ENCODE measurements at places on chromosomes 12 and 14.
A peak's percentile ranks its signal among the peaks of the same experiment; 100 is the strongest.

DNA sequence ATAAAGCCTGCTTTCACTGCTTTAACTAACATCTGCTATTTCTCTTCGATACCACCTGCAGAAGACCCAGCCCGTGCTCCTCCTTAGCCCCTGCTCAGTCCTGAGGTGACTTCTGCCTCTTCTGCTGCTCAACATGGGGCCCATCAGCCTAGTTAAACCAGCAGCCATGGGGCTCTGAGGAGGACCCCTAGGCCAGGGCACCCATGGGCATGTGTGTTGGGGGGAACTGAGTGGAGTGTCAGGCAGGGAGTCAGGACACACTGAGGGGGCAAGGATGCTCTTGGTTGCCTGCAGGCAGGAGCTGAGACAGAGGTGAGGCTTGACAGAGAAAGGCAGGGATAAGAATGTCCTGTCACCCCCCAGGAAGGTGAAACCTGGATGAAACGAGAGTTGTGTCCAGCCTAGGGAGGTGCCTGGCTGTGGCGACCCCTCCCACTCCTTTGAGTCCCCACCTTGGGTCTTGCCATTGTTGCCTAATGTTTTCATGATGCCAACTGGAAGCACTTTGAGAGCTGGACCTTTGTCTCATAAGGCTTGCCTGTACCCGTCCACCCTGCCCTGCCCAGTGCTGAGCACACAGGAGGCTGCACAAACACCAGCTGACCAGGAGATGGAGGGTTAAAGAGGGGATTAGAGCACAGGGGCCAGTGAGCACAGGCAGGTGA lies 12.5 kb upstream of the RABGGTA start:
- no peak for DNase-seq

DNA sequence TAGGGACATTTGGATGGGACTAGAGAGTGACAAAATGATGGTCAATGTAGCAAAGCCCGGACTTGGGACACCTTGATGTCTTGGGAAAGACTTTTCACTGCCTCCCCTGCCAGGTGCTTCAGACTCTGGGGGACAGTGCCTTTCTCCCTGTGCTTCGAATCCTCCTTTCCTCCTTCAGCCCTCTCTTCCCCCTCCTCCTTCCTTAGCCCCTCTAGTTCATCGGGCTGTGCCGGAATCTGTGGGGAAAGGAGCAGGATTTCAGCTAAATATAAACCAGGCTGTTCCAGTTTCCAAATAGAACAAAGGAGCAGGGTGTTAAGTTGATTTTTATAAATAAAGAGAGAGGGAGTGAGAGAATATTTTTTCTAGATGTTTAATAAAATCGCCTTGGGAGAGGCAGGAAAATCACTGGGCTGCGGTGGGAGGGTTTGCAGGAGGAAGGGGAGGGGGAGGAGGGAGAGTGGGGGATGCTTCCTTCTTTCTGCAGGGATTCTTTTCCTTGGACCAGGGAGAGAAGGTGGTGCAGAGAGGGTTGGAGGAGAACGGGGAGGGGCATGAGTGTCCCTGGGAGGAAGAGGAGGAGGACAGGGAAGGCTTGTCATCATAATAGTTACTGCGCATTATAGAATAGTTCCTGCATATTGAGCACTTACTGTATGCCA lies 21.3 kb upstream of the CABP1 start:
- no peak for DNase-seq

- no peak for DNase-seq
Measured at GRCh38 chr14:99309220-99309766, 37.3 kb upstream of the BCL11B start.

DNA sequence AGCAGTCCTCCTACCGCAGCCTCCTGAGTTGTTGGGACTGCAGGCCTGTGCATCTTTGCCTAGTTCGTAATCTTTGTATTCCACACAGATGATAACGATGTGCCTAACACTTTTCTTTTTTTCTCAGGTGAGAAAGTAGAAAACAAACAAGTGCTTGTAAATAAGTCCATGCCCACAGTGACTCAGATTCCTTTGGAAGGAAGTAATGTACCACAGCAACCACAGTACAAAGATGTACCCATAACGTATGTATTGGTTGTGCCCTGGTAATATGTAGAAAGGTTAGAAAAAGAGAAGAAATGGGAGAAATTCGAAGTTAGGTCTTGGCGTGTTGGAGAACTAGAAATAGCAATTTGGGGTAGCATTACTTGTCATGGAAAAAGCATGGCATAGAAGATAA lies 101.6 kb downstream of the POLR3B start:
- DNase-seq = no peak

DNA sequence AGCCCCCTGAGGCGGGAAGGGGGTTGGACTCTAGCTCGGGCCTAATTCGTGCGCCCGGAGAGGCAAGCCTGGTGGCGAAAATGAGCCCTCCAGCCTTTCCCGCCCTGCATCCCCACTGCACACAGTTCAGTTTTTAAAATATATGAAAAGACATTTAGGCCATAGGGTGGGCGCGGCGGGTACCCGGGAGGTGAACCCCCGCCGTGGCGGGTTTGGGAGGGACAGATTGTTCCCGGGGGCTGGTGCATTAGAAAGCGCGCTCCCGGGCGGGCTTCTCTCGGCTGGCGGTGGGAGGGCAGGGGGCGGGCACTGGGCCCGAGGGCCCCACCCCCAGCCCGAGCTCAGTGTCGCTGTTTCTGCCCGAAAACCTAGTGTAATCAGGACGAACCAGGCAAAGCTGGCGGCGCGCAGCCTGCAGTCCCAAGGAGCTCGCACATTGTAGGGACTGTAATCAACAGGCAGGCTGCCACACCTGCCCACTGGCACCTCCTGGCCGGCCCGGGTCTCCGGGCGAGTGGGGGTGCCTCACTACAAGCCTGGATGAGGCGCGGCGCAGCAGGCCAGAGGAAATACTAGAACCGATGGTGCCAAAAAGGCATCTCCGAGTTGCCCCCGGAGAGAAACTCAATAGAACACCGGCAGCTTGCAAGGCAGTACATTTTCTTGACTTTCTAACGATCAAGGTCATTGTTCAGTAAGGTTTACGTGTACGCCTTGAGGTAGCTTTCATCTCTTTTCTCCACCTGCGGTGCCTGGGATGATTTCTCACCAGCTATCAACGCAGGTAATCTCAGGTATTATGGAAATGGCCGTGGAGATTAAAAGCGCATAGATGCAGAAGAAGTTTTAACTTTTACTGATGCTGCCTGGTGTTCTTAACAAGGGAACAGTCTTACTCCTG lies 764 bp upstream of the SPTB start:
- peak; percentile 54 for DNase-seq

DNA sequence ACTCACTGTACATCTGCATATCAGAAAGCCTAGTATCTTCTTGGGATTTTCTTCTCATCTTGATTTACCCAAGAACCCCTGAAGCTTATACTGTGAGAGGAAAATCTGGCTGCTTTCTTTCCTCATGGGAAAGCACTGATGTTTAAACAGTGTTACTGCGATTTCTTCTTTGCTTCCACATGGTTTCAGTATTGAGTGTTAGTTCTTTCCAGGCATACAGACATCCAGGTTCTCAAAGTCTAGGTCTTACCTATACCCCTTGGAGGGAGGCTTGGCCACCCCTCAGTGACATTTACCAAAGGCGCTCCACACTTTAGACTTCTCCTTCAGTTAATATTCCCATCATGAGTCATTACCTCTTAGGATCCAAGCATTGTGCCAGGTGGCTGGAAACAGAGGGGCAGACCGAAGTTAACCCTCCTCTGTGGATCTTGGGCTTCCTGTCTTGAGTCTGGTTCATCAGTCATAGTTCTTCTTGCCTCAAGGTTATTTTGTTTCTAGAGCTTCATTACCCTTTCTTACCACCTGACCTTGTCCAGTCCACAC lies 79.1 kb downstream of the TMEM117 start:
- peak; percentile 27 for DNase-seq
